ENCODE measurements at places on chromosomes 1 and 21.

DNA sequence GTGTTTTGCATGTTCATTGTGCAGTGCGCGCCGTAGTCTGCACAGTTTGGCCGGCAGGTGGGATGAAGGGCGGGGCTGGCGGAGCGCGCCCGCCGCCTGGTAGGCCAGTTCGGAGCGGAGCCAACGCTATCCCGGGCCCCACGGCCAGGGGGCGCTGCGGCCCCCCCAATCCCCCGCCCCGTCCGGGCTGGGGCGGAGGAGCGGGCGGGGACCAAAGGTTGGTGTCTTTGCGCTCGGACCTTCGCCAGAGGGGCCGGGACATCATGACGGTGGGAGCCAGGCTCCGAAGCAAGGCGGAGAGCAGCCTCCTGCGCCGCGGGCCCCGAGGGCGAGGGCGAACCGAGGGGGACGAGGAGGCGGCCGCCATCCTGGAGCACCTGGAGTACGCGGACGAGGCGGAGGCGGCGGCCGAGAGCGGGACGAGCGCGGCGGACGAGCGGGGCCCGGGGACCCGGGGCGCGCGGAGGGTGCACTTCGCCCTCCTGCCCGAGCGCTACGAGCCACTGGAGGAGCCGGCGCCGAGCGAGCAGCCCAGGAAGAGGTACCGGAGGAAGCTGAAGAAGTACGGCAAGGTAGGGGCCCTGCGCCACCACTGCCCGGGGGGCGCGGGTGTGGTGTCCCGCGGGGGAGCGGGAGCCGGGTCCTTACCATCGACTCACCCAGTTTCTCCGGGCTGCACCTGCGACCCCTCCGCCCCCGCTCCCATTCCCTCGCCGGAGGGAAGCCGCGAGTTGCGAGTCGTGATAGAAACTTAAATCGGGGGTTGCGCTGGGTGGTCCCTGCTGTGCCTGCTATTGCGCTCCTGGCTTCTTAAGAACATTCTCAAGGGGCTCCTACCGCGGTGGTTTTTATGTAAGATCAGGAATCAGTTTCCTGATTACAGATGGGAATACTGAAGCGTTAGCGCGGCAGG is at the start of gene C1orf115:
Gene C1orf115 (plus strand): TSS at position 224 of the 913 bp plus-strand sequence. CDS start 40 bp downstream, at position 264.
- DNase-seq, result peak; percentile 39

GRCh38 chr1:69661686-69662085 is 94.0 kb downstream of the LRRC7 start:
- no peak for DNase-seq

DNA sequence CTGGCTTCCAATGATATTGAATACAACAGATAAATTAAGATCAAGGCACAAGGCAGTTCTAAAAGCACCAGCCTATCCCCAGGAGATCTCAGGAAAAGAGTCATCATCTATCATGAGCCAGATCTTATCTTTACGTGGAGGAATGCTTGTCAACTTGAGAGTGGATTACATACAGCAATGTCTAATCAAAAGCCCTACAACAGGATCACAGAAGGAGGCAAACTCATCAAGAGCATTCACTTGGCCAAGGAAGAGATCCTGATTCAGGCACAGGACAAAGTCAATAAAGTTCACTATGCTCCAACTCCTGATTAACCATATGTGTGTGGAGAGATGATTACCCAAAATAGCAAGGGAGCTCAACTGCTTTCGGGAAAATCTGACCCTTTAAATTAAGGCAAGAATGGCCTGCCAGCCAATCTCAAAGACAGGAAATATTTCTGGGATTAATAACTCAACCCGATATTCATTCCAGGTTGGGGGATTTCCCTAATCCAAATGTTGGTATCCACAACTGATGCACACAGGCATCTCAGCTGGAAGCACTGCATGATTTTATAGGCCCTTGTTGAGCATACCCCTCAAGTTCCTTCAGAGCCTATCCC is 33.7 kb downstream of the TBX15 start:
- no peak for DNase-seq

DNA sequence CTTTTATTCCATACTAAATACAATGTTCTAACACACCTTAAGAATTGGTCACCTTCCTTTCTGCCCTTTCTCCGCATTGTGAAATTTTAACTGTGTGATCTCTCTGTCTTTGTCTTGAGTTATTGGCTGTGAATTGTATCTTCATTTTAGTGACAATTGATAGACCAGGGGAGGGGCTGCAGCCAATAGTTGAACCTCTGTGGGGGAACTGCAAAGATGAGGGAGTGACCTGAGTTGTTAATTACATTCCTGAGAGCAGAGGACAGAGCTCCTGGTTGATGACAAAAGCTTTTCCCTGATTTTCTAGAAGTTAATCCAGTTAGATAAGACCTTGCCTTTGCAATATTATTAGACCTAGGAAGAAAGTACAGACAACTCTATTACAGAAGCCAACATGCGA is 1535.7 kb downstream of the BRINP3 start:
- no peak for DNase-seq

GRCh38 chr1:48794816-48795215 is 18.1 kb upstream of the BEND5 start:
- DNase-seq, result no peak

All from stimulated activated CD4-positive, alpha-beta T cell treated with anti-CD3 and anti-CD28 coated beads, Interleukin-1b, Interleukin-23, amount 100 ng/mL, for 1 hour (primary cell).